NCI-H774 (cell line): ENCODE measurements at places on chromosomes 2 and 18.

GRCh38 chr2:21627938-21628337, 504.2 kb downstream of the TDRD15 start:
- no peak for DNase-seq

DNA sequence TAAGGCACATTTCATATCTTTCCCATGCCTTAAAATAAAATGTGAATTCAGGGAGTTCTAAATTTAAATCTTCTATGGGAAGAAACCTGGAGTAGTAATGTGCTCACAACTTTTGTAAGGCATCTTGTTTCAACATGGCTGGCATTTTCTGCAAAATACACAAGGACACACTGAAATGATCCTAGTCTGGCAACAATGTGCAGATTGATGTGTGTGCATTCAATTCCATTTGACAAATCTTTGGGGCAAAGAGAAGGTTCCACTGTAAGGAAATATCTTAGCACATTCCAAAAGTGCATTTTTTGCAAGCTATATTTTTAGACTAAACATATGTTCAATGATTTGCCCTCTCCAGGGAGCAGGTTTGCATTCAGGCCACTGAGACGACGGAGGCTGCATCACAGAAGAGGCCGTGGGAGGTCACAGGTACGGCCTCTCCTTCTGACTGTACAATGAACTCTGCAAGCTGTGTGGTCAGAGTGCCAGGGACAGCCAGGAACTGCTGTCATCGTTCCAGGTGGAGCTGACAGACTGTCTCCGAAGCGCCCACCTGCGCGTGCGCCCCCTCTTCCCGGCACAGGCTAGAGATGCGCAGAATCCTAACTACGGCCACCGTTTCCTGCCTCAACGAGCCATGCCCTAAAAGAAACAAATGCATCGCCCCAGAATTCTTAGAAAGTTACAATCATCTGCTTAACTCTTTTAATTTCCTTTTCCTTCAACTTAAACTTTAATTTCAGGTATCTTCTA, 149.2 kb upstream of the POU3F3 start:
- DNase-seq: no peak

GRCh38 chr2:167480232-167480985, 592.1 kb downstream of the XIRP2 start:
- no peak for DNase-seq

DNA sequence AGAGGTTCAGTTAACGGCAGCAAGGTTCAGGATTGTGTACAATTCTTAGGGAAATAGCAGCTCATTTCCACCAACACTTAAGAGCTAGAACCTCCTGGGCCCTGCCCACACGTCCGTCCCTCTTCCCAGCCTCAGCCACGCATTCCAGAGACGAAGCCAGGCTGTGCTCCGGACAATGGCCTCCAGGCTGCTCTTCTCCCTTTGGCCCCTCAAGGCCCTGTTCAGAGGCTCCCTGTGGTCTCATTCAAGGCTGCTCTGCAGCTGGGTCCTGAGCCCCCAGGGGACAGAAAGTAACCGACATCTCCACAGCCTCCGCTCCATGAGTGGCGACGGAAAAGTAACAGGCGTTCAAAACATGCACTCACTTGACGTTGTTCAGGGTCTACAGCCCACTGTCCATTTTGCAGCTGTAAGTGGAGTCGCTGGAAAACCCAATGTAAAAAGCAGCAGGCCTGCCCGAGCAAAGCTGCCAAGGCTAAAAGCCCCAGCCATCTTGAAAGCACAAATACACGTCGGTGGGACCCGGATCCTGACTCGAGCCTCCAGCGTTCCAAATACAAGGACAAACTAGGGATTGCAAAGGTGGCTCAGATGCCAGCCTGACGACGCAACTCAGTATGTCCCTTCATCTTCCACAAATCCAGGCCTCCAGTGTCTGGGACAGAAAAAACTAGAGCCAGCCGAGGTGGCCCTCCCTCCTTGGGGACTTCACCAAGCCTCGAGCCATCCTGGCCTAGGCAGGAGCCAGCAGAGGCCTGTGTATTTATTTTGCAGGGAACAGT, 76.9 kb downstream of the NDUFA10 start:
- DNase-seq: no peak

GRCh38 chr2:12847694-12848575, 131.2 kb downstream of the TRIB2 start:
- DNase-seq: no peak
